GF-D8 (cell line): ENCODE measurements at places on chromosomes 1 and 21.

DNA sequence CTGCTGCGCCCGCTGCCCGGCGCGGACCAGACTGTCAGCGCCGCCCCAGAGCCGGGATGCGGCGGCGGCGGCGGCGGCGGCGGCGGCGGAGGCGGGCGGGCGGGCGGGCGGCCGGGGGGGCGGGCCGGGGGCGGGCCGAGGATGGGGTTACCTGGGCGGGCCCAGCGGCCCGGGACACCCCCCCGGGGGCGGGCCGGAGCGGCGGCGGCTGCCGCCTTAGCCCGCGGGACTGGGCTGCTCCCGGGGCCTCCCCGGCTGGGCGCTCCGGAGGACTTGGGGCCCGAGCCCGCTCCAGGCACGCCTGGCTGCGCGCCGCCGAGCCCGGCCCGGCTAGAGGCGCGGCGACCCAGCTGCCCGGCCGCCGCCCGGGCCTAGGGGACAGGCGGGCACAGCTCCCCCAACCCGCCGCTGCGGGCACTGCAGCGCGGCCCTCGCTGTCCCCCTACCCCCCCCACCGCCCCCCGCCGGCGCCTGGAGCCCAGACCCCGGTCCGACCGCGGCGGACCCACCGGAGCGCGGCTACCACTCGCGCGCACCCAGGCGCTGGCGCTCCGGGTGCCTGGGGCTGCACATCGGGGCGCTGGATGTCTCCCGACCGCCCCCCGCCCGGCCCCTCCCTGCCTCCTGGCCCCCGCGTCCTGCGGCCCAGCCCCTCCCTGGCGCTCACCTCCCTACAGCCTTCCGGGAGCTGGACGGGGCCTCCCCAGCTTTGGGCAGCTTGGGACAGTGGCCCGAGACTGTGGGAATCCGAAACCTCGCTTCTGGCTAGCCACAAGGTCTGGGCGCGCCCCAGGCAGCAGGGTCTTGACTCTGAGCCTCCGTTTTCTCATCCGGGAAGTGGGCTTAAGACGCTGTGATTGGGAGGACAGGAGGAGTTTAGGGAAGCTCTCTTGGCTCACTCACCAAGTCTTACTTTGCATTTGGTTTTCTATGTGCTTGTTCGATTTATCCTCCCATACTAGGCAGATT, at the start of gene WNT4:
TSS of gene WNT4 (minus strand) at position 33 of the 969 bp plus-strand sequence. CDS start 175 bp downstream, outside the sequence.
- no peak for DNase-seq

DNA sequence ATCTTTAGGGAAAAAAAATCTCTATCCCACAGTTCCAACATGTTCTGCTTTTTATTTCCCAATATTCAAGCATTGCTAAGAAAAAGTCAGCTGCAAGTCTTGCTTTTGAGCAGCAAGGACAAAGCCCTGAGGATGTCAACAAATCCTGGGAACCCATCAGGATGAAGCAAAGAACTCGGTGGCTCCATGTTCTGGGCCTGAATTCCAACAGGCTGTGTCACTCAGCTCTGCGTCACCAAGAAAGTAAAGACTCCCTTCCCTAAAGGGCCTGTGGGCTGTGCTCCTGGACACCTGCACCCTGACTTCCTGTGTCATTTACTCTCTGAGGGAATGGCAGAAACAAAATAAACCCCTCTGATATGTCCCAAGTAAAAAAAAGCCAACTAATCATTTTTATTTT, 95.5 kb downstream of the TIAM1 start:
- DNase-seq, result no peak

DNA sequence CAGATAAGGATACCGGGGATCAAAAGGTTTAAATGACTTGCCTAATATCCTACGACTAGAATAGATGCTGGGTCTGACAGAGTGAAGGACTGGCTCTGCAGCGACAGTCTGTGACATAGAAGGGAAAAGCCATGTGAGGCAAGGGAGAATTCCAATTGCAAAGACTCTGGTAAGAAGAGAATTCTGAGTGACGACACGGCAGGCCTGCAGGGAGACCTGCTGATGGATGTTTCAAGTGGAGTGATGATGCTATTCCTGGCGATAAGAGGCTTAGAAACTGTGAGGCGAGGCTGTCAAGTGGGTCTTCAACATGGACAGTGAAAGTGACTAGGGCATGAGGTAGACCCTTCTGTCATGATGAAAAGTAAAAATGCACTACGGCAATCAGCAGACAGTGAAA, 176.6 kb upstream of the PBX1 start:
- no peak for DNase-seq

DNA sequence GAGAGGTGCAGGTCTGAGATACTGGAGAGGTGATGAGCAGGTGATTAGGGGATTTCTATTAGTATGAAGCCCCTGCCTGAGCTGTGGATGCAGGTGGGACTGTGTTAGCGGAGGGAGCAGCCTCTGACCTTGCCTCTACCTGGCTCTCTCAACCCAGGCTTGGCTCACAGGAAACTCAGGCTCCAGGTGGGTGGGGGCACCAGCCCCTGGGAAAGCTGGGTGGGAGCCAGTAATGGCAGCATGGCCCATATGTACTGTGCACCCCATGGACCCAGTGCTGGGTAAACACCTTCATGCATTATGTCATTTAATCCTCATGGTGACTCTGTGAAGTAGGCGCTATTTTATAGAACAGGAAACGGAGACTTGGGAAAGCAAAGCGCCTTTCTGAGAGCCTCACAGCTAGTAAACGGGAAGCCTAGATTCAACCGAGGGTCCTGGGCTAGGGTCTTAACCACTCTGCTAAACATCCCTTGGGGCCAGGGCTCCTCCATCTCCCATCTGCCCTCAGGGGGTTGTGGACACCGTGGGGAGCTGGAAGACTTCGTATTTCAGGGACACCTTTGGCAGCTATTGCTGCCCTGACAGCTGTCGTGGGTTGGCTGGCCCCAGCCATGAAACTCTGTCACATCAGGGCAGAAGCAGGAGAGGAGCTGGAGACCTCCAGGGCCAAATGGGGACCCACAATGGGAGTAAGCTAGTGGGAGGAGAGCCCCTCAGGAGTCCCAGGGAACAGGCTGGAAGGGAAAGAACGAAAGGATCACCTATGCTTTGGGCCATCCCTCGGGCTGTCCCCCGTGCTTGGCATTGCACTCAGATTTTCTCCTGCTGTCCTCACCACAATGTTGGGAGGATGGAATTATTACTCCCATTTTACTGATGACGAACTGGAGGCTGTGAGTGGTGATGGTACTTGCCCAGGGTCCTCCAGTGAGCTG, 59.6 kb upstream of the CSF3R start:
- DNase-seq, result no peak

DNA sequence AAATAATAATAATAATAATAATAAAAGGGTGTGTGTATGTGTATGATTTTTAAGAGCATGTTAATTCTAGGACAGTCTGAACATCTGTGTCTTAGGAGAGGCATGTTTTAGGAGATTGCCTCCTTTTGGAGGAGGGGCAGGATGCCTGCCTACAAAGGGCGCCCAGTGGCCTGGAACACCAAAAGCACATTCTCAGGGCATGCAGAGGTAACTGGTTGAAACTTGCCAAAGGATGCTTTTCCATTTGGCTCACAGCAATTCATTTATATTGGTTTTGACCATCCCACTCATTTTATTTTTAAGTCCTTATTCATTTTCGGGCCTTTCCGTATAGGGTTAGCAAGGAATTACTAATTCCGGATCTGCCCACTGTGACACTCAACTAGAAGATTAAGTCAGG, 21.1 kb upstream of the LAMC2 start:
- DNase-seq, result no peak
